ENCODE measurements at places on chromosomes 2 and 18. TPM values are rescaled to one million over a fixed set of nuclear protein-coding genes. Genes with fewer than 3 reads are reported as not detected.
A peak's percentile ranks its signal among the peaks of the same experiment; 100 is the strongest.

GRCh38 chr2:219954331-219954730, 326.9 kb downstream of the SLC4A3 start:
- no peaks in the 10 kb centered on the region for H3K36me3 ChIP-seq
- no peak overlapping the region for H3K4me3 ChIP-seq
- H3K4me1 ChIP-seq, result no peaks in the 10 kb centered on the region
- no peaks in the 10 kb centered on the region for H3K27me3 ChIP-seq
- no peak for DNase-seq

DNA sequence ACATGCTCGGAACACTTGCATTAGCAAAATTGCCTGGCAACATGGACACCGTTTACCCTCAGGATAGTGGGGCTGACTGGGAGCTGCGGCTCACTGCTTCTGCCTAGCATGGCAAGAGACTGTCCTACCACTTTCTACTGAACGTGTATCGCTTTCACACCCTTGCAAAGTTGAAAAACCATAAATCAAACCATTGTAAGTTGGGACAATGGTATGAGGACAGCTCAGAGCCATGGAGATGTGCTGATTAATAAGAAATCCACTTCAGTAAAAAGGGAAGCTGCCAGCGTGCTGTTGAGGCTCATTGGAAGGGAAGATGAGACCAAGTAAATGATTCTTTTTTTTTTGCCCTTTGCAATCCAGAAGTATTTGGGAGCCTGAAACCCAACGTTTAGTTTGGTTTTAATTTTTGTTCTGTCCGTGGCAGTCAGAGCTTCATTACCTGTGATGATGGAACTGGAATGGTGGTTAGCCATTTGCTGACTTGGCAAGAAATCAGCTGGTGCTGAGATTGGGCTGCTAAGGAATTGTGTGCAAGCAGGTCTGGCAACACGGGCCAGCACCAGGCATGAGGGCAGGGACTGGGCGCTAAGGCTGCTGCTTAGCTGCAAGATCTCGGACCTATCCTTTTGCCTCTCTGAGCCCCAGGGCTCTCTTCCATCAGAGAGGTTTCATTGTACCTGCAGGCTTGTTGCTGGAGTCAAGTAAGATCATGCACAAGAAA, 75.5 kb upstream of the HS6ST1 start:
- no peak for DNase-seq
- peaks cover 5% of the 10 kb centered on the region for H3K4me1 ChIP-seq
- no peaks in the 10 kb centered on the region for H3K27me3 ChIP-seq
- H3K4me3 ChIP-seq, result no peak overlapping the region

The TMSB10 gene
- 623 TPM for total RNA-seq

GRCh38 chr2:172462373-172462848, 35.0 kb downstream of the ITGA6 start:
- H3K4me3 ChIP-seq, result no peak overlapping the region
- H3K36me3 ChIP-seq, result no peaks in the 10 kb centered on the region
- H3K27ac ChIP-seq, result no peak overlapping the region
- peaks cover 49% of the 10 kb centered on the region for H3K4me1 ChIP-seq

DNA sequence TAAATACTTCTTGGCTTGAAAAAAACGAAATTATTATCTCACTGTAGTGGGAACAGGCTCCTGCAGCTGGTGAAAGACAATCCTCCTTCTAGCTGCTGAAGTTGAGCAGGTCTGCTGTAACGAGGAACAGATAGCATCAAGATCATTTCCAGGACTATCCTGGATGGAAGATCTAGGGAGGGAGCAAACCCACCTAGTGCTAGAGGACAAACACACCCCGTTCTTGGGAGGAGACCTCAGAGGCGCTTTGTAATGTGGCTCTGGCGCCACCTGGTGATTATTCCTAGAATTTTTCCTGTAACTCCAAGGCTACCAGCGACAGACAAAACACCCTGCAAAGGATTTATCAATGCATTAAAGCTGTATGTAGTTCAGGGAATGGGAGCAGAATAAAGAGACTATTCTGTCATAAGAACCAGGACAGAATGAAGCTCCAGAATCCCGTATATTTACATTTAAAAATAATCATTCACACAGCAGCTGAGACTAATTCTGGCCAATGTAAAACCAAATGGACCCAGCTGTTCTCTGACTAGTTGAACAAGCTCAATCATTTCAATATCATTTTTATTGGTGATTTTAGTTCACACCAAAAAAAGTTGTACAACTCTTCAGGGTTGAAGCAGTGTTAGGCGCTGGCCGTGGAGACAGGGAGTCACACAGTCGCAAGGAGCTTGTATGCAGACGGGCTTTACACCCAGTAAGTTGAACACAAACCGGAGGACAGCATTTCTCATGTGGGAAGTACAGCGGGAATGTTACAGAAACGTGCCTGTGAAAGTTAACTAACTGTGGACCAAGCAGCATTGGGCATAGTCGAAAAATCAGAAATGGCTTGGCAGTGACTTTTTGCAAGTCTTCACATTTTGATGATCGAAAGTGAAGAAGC, 290.3 kb downstream of the TRIB2 start:
- peaks cover 26% of the 10 kb centered on the region for H3K4me1 ChIP-seq
- H3K4me3 ChIP-seq, result peak overlapping the region; percentile 46
- H3K27me3 ChIP-seq, result no peaks in the 10 kb centered on the region
- H3K36me3 ChIP-seq, result no peaks in the 10 kb centered on the region
- peak; percentile 66 for DNase-seq
- H3K27ac ChIP-seq, result peak overlapping the region; percentile 55

Measured in heart left ventricle (tissue), 16 donors.